Brain (organoid and tissue), 16 donors: ENCODE measurements at places on chromosomes 5 and 9. TPM values are rescaled to one million over a fixed set of nuclear protein-coding genes. Genes with fewer than 3 reads are reported as not detected.

Gene SMC5
- 3.6 TPM for polyA plus RNA-seq

Gene CAPSL
- not detected for polyA plus RNA-seq

Gene C1QTNF2
- 0.39 TPM for polyA plus RNA-seq

Gene CBY3
- not detected for polyA plus RNA-seq

Gene CTSV
- 19.0 TPM for polyA plus RNA-seq

Gene TPRN
- 72.3 TPM for polyA plus RNA-seq

Gene FOXD4L3
- polyA plus RNA-seq, result not detected

Gene PDZD2
- 6.8 TPM for polyA plus RNA-seq

Gene ADRB2
- polyA plus RNA-seq, result 0.53 TPM
